Stimulated activated CD8-positive, alpha-beta memory T cell treated with anti-CD3 and anti-CD28 coated beads, Interleukin-12 subunit alpha, Interleukin-12 subunit beta, amount 100 ng/mL, for 4 hours (primary cell): ENCODE measurements at places on chromosomes 11 and 22.

DNA sequence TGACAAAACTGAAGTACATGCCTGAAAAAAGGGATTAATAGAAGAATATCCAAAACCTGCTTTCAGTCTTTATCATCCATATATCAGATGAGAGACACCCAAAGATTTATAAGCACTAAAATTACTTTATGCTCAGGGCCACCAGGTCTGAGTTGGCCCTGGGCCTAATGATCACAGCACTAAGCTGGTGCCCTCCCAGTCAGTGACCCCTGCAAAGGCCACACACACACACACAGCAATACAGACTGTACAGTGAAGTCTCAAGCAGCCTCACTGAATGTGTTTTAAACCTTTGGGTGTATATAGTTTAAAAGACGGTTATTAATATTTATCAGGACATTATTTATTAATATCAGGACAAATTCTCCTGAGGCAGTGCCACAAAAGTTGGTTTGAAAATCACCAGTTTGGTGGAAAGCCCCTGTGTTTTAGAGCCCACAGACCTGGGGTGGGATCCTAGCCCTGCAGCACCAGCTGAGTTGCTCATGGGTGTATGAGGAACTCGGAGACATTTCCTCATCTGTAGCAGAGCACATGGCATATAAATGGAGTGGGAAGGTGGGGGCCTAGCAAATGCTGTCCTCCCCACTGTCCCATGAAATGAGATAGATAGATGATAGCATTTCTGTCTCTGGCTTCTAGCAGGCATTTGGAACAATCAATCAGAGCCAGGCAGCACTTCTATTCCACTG lies 48.4 kb upstream of the HORMAD2 start:
- DNase-seq = no peak

GRCh38 chr11:31805629-31806185 lies 5.4 kb downstream of the PAX6 start:
- no peak for DNase-seq

DNA sequence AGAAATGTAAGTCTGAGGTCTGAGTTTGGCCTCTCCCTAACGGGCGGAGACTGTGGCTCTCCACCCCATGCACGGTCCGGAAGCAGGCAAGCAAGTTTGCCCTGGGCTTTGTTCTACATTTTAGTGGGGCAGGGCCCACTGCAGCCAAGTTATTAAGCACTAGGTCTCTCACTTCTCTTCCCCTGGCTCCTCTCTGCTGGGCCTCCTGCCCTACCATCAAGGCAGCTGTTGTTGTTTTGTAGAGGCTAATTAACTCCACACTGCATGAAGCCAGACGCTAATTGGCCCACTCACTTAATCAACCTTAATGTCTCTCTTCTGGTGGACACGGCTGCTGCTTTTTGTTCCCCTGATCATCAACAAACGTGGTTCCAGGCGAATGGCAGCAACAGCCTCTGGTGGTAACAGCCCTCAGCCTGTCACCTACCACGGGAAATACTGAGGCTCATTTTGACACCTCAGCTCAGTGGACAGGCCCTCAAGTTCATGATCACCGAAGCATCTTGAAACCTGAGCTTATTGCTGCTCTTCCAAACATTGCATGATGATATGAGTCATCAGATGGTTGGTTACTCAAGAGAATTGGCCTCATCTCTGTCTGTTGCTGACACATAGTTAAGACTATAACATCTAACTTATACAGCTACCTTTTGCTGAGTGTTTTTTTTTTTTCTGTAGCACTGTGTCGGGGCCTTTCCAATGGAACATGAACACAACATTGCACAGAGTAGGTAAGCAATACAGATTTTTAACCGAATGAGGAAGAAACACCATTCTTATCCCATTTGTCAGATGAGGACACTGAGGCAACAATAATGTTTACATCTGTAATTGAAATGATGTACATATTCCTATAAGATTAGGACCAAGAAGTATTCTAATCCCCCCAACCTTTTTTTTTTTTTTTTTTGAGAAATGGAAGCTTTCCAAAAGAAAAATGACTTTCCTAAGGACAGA lies 20.8 kb upstream of the LMO2 start:
- DNase-seq = no peak

DNA sequence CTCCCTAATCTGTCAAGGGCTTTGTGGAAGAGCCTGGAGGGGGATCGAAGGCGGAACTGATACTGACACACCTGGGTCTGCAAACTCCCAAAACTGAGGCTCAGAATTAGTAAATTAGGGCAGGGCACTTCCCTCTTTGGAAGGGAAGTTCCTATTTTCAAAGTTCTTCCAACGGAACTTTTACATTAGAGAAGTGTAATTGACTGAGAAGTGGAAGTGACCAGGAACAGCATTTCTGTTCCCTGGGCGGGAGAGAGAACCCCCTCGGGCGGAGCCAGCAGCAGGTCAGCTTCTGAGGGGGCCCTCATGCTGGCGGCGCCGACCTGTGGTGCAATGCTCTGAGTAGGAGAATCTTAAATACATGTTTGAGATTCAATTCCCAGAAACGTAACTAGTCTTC lies 1.1 kb upstream of the CBL start:
- no peak for DNase-seq

- no peak for DNase-seq
Measured at GRCh38 chr11:121337078-121337477, 44.5 kb downstream of the SC5D start.

GRCh38 chr22:48358886-48359612 lies 1468.6 kb downstream of the BRD1 start:
- DNase-seq = no peak

- DNase-seq = no peak
Measured at GRCh38 chr11:77065878-77066228, 918 bp upstream of the CAPN5 start.

DNA sequence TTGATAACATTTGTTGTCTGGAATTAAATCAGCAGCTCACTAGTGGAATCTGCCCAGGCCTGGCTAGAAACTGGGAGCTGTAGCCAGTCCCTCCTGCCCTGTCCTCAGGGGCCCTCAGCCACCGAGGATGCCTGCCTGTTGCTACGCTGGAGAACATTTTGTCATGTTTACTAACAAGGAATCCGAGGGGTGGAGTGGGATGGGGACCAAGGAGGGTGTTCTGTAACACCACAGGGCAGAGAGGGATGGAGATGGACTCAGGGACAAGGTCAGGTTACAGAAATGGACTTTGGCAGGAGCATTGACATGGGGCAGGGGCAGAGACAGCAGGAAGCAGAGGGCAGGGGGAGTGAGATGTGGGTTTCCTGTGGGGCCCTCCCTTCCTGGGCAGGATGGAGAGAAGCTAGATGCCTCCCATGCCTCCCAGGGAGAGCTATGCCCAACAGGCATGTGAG lies 45.8 kb upstream of the AMPD3 start:
- DNase-seq = no peak

DNA sequence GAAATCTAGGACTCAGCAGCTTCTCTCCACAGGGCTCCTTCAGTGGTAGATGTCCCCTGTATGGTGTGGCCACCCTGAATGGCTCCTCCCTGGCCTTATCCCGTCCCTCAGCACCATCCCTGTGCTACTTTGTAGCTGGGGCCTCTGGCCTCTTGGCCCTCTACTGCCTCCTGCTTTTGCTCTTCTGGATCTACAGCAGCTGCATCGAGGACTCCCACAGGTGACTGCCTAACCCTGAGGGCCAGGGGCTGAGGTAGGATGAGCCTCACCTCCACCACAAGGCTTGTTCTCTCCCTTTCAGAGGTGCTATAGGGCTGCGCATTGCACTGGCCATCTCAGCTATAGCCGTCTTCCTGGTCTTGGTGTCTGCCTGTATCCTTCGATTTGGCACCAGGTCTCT lies 1.8 kb downstream of the TMEM179B start:
- DNase-seq = no peak

DNA sequence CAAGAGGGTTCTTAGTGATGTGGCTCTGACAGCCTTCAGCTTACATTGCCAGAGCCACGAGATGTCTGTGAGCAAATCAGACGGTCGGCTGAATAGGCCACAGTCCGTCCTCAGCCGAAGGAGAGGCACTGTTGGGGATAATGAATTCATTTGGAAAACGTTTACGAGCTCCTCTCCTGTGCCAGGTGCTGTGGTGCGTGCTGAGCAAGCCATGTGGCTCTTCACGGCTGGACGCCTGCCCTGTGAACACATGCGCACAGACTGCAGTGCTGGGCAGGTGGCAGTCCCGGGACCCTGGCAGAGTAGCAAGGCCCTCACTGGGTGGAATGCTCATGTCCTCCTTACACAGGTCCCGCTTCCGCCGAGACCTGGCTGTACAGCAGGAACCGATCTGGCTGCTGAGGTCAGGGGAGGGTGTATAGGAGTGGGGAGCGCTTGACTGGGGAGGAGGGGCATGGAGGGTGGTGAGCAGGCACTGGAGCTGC lies 6.8 kb downstream of the TBC1D22A start:
- DNase-seq = no peak

- DNase-seq = no peak
Measured at GRCh38 chr11:56848141-56848809, 99.8 kb upstream of the OR9G4 start.

GRCh38 chr11:75565221-75565814 lies 3.3 kb downstream of the SERPINH1 start:
- DNase-seq = no peak

- no peak for DNase-seq
Measured at GRCh38 chr11:13258855-13259254, 18.7 kb upstream of the BMAL1 start.

DNA sequence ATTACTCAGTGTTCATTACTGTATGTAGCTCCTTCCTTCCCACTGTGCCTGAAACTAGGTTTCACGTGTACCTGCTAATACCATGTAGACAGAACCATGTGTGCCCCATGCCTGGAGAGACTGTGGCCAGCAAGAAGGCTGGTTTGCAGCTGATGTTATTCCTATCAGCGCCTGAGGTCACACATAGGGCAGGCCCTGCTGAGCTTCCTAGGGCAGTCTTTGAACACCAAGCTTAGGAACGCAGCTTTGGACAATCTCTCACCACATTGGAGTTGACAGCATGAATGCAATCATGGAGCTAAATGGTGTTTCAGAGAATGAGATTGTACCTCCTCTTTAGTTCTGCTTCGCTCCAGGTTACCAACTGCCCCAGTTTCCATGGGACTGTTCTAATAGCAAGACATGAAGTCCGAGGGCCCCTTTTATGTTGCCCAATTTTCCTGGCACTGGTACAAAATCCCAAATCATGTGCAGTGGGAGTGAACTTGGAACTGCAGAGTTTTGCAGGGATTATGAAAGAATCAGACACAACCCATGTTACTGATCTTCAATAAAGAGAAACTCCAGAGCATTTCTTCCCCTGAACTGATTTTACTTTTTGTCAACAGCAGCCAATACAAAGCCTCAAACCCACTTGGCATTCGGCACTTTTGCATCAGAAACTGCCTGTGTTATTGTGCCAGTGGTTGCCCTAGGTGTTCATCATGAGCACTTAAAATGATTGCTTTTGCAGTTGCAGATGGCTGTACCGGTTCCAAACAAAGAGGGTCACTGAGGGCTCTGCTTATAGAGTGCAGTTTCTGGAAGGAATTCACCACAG lies 154.2 kb upstream of the TTC12 start:
- no peak for DNase-seq

DNA sequence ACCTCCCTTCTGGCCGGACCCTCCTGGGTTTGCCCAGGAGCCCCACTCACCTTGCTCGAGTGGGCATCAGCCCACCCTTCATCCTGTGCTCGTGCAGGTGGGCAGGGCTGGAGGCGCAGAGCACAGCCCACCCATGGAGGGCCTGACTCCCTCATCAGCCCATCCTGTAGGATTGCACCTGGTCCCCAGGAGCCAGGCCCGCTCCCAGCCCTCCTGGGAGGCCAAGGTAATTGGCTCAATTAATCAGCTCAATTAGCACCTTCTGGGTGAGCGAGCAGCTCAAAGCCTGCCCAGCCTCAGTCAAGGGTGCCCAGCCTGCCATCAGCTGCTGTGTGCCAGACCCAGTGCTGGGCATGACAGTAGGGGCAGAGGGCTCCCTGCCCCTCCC lies 58.1 kb upstream of the NECTIN1 start:
- DNase-seq = no peak

- no peak for DNase-seq
Measured at GRCh38 chr22:17100621-17101020, 15.8 kb downstream of the IL17RA start.

DNA sequence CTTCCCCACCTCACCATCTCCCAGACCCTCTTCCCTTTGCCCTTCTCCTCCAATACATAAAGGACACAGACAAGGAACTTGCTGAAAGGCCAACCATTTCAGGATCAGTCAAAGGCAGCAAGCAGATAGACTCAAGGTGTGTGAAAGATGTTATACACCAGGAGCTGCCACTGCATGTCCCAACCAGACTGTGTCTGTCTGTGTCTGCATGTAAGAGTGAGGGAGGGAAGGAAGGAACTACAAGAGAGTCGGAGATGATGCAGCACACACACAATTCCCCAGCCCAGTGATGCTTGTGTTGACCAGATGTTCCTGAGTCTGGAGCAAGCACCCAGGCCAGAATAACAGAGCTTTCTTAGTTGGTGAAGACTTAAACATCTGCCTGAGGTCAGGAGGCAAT lies 58.2 kb downstream of the TIMP3 start:
- DNase-seq = no peak

DNA sequence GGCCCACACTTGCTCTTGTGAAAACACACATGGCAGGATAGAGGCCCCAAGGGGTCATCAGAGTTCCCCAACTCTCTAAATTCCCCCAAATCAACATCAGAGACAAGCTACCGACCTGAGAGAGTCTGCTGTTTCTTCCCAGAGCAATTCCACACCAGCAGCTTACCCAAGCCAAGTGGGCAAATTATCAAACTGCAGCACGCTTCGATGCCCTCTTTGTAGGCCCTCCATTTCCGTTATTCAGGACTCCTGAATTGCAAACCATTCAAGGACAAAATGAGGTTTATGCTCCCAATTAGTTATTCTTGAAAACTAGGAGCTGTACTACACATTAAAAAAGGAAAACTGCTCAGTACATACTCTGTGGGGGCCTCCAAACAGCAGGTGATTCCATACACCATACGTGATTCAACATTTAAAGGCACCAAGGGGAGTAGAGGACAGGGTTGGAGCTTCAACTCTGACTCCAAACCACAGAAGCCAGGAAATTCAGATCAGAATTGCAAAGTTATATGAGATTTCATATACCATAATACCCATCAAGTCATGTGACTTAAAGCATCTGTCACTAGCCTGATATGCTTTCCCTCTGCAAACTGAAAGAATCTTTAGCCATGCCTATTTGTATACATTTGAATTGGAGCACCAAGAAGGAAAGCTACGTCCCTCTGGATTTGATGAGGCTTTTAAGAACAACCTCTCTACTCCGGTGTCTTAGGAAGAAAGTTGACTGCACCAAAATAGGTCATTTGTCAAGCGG lies 234.8 kb downstream of the CADM1 start:
- no peak for DNase-seq
